Liver (tissue), 10 donors: ENCODE measurements at places on chromosomes 16 and 17. TPM values are rescaled to one million over a fixed set of nuclear protein-coding genes. Genes with fewer than 3 reads are reported as not detected.
A peak's percentile ranks its signal among the peaks of the same experiment; 100 is the strongest.

PRR35 gene
- polyA plus RNA-seq, result not detected

KRT40 gene
- not detected for polyA plus RNA-seq

C16orf46 gene
- 1.4 TPM for polyA plus RNA-seq

CFAP119 gene
- 0.82 TPM for polyA plus RNA-seq

ASGR1 gene
- 541 TPM for polyA plus RNA-seq

GRCh38 chr17:73311428-73311780 is 397 bp downstream of the CDC42EP4 start:
- DNase-seq, result no peak

- no peak for DNase-seq
Measured at GRCh38 chr17:29571486-29571882, 3.0 kb downstream of the TP53I13 start.

DNA sequence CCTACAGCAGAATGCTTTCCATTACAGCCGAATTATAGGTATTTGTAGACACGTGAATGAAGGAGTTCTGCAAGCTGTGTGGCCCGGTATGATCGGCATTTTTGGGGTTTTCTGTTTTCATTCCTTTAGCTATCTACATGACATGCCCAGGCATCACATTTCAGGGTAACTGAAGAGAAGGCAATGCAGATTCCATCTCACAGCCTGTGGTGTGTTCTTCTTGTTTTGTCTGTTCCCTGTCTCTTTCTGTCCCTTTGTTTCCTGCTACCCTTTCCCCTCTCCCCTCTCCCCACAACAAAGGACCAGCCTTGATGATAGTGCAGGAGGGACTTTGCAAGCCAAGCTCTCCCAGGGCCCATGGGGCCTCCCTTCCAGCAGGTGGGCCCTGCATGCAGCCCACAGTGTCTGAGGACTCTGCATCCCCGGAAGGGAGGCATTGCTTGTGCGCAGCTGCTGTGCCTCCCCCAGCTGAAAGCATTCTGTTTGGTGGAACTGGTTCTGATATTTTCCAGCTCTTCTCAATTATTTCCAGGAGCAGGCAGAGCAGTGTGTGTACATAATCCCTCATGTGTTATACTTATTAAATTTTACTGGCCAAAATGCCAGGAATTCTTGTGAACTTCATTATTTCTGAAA is 207.4 kb downstream of the RPTOR start:
- no peak for DNase-seq

GRCh38 chr17:34832376-34832775 is 128.9 kb downstream of the CCT6B start:
- no peak for DNase-seq

GRCh38 chr16:87305505-87306391 is 11.4 kb downstream of the C16orf95 start:
- peak; percentile 68 for DNase-seq

DNA sequence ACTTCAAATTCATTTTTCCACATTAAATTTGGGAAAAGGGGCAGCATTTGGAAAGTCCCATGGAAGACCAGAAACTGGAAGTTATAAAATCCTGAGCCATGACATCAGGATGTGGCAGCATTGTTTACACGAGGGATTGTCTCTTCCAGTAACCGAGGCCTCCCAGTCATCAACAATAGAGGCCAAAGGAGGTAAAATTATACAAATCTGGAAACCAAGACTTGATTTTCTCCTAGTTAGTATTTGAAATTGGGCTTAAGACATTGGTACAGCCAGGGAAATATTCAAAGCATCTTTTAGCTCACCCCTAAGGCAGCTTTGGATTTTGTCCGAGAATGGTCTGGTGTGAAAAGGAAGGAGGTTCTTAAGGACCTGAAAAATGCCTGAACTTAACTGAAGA is 251.6 kb upstream of the FOXF1 start:
- no peak for DNase-seq

- no peak for DNase-seq
Measured at GRCh38 chr17:80692931-80693467, 148.4 kb downstream of the RPTOR start.
